ENCODE measurements at places on chromosomes 5 and 9.

DNA sequence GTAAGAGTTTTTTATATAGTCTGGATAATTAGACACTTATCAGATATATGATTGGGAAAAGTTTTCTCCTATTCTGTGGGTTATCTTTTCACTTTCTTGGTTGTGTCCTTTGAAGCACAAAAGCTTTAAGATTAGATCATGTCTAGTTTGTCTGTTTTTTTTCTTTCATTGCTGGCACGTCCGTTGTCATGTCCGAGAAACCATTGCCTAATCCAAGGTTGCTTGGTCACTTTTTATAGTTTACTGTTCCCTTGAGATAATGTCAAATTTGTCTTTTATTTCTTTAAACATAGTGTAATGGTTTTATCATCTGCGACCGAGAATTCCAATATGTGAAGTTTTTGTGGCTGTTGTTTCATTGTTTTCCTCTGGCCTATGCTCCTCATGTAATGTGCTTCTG is 28.8 kb downstream of the GARNL3 start:
- H3K27me3 ChIP-seq, result peaks cover 24% of the 10 kb centered on the region
- H3K4me3 ChIP-seq, result no peak overlapping the region
- no peak for DNase-seq
- H3K36me3 ChIP-seq, result no peaks in the 10 kb centered on the region
- no peak overlapping the region for H3K27ac ChIP-seq

DNA sequence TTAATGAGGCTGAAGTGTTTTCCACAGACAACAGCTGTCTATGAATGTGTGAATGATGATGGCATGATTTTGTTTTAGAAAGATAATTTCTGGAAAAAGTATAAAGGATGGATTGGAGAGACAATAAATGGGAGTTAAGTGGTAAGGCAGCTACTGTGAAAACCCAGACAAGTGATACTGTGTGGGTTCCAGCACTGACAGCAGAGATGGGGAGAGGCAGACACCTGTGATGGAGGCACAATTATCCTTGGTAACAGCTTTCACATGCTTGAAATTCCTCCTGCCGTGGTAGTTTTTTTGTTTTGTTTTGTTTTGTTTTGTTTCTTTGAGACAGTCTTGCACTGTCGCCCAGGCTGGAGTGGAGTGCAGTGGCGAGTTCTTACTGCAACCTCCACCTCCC is 189.3 kb downstream of the DEPDC1B start:
- no peak overlapping the region for H3K4me3 ChIP-seq
- no peaks in the 10 kb centered on the region for H3K4me1 ChIP-seq
- no peak overlapping the region for H3K27ac ChIP-seq
- H3K36me3 ChIP-seq, result no peaks in the 10 kb centered on the region
- no peak for DNase-seq

DNA sequence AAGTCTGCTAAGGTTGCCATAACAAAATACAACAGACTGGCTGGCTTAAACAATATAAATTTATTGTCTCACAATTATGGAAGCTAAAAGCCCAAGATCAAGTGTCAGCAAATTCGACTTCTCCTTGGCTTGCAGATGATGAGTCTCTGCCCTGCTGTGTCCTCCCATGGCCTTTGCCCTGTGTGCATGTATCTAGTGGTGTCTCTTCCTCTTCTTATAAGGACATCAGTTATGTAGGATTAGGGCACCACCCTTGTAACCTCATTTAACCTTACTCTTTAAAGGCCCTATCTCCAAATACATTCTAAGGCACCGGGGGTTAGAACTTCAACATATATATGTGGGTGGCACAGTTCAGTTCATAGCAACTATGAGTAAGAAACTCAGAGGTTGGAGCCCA is 157.9 kb upstream of the RASA1 start:
- H3K27me3 ChIP-seq, result no peaks in the 10 kb centered on the region
- DNase-seq, result no peak
- H3K4me3 ChIP-seq, result no peak overlapping the region
- H3K4me1 ChIP-seq, result peaks cover 5% of the 10 kb centered on the region
- H3K36me3 ChIP-seq, result no peaks in the 10 kb centered on the region

- H3K4me3 ChIP-seq, result peak overlapping the region; percentile 88
- no peak for DNase-seq
- H3K36me3 ChIP-seq, result peaks cover 17% of the 10 kb centered on the region
- peak overlapping the region; percentile 94 for H3K27ac ChIP-seq
Observed at GRCh38 chr9:93094658-93095204, 1.3 kb upstream of the CARD19 start.

- no peak overlapping the region for H3K4me3 ChIP-seq
- no peaks in the 10 kb centered on the region for H3K36me3 ChIP-seq
- H3K27ac ChIP-seq, result no peak overlapping the region
- no peaks in the 10 kb centered on the region for H3K4me1 ChIP-seq
- H3K27me3 ChIP-seq, result no peaks in the 10 kb centered on the region
Observed at GRCh38 chr5:18967637-18968036, 1020.4 kb downstream of the CDH18 start.

GRCh38 chr9:114258866-114259797 is 63.8 kb upstream of the ORM1 start:
- no peaks in the 10 kb centered on the region for H3K36me3 ChIP-seq
- no peak overlapping the region for H3K4me3 ChIP-seq
- peaks cover 15% of the 10 kb centered on the region for H3K27me3 ChIP-seq
- H3K27ac ChIP-seq, result no peak overlapping the region
- no peak for DNase-seq
- no peaks in the 10 kb centered on the region for H3K4me1 ChIP-seq

GRCh38 chr5:107633171-107633901 is 37.4 kb downstream of the EFNA5 start:
- H3K4me3 ChIP-seq, result no peak overlapping the region
- no peaks in the 10 kb centered on the region for H3K4me1 ChIP-seq
- no peak overlapping the region for H3K27ac ChIP-seq

DNA sequence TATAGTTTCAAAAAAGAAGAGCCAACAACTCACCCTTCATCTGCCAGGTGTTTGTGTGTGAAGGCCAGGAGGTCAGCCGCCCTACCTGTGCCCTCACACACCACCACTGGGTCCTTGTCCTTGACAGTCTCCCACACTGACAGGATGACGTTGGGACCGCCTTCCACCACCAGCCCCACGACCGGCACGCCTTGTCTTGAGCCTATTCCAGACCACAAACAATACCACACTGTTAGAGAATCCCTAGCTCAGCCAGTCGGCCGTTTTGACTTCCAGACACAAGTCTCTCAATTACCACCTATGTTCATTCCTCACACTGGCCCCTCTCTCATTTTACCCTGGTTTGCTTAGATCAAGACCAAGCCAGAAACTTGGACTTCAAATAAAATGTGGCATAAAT is 66.1 kb downstream of the TRPM6 start:
- peaks cover under 1% of the 10 kb centered on the region for H3K36me3 ChIP-seq
- no peaks in the 10 kb centered on the region for H3K4me1 ChIP-seq
- no peak overlapping the region for H3K4me3 ChIP-seq
- no peak for DNase-seq
- peaks cover 10% of the 10 kb centered on the region for H3K27me3 ChIP-seq

GRCh38 chr5:152147286-152147685 is 222.6 kb upstream of the GLRA1 start:
- H3K36me3 ChIP-seq, result no peaks in the 10 kb centered on the region
- no peaks in the 10 kb centered on the region for H3K4me1 ChIP-seq
- H3K4me3 ChIP-seq, result no peak overlapping the region
- no peak for DNase-seq
- H3K27ac ChIP-seq, result no peak overlapping the region

GRCh38 chr9:68429631-68430030 is 73.2 kb downstream of the PGM5 start:
- no peak for DNase-seq
- H3K27ac ChIP-seq, result no peak overlapping the region
- no peak overlapping the region for H3K4me3 ChIP-seq
- H3K4me1 ChIP-seq, result no peaks in the 10 kb centered on the region
- no peaks in the 10 kb centered on the region for H3K27me3 ChIP-seq

GRCh38 chr9:21728781-21729180 is 73.7 kb upstream of the MTAP start:
- H3K27ac ChIP-seq, result no peak overlapping the region
- H3K36me3 ChIP-seq, result no peaks in the 10 kb centered on the region
- H3K4me1 ChIP-seq, result no peaks in the 10 kb centered on the region
- DNase-seq, result no peak
- peaks cover 14% of the 10 kb centered on the region for H3K27me3 ChIP-seq

DNA sequence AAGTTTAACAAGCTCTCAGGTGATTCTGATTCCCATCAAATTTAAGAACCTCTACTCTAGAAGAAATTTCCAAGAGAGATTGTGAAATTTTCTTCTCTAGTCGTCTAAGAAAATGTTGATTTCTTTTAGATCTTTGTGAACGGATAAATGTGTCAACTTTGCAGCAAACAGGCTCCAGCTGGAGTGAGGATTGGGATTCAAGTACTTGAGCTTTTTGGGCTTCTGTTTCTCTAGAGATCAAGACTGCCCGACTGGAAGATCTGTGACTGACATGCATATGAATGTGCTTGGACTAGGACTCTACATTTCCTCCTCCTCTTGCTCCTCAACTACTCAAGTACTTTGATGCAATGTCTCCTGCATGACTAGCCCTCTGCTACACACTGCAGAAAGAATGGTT is 388.3 kb downstream of the TMEM38B start:
- H3K4me3 ChIP-seq, result no peak overlapping the region
- H3K36me3 ChIP-seq, result no peaks in the 10 kb centered on the region
- no peak overlapping the region for H3K27ac ChIP-seq
- no peaks in the 10 kb centered on the region for H3K4me1 ChIP-seq
- no peak for DNase-seq
- H3K27me3 ChIP-seq, result no peaks in the 10 kb centered on the region

- peak overlapping the region; percentile 83 for H3K4me3 ChIP-seq
- DNase-seq, result no peak
- H3K27ac ChIP-seq, result peak overlapping the region; percentile 81
- peaks cover 25% of the 10 kb centered on the region for H3K4me1 ChIP-seq
- peaks cover 5% of the 10 kb centered on the region for H3K36me3 ChIP-seq
Observed at GRCh38 chr5:122844136-122844909, 1.1 kb upstream of the SNX24 start.

DNA sequence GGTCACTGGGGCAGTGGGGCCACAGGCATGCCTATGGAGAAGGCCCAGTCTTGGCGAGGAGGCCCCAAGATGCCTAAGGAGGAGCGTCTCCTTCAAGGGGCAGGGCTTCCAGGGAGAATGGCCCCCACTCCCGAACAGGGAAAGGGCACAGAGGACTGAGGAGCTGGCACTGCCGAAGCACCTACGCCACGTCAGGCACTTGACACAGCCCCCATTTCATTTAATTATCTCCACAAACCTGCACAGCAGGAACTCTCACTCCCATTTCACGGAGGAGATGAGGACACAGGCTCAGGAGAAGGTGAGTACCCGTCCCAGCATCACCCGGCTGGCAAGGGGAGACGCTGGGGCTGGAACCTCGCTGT is 26.0 kb downstream of the EGR1 start:
- H3K4me1 ChIP-seq, result peaks cover 12% of the 10 kb centered on the region
- peaks cover 10% of the 10 kb centered on the region for H3K36me3 ChIP-seq
- H3K4me3 ChIP-seq, result peak overlapping the region; percentile 59
- H3K27ac ChIP-seq, result no peak overlapping the region

GRCh38 chr5:53333160-53333559 is 147.3 kb upstream of the FST start:
- no peaks in the 10 kb centered on the region for H3K4me1 ChIP-seq
- no peak overlapping the region for H3K4me3 ChIP-seq

- H3K4me3 ChIP-seq, result no peak overlapping the region
- no peaks in the 10 kb centered on the region for H3K27me3 ChIP-seq
- no peaks in the 10 kb centered on the region for H3K4me1 ChIP-seq
Observed at GRCh38 chr5:41600731-41601130, 90.3 kb upstream of the PLCXD3 start.

- no peak overlapping the region for H3K27ac ChIP-seq
- no peaks in the 10 kb centered on the region for H3K4me1 ChIP-seq
- no peak overlapping the region for H3K4me3 ChIP-seq
- H3K36me3 ChIP-seq, result peaks cover 5% of the 10 kb centered on the region
Observed at GRCh38 chr5:773517-774264, 10.8 kb downstream of the ZDHHC11B start.

- H3K4me1 ChIP-seq, result peaks cover 5% of the 10 kb centered on the region
- DNase-seq, result no peak
- H3K4me3 ChIP-seq, result no peak overlapping the region
- H3K27ac ChIP-seq, result no peak overlapping the region
- H3K27me3 ChIP-seq, result peaks cover 2% of the 10 kb centered on the region
- no peaks in the 10 kb centered on the region for H3K36me3 ChIP-seq
Observed at GRCh38 chr9:72476617-72477437, 44.6 kb upstream of the TMC1 start.
